HT1080 (cell line): ENCODE measurements at places on chromosomes 12 and 14.

GRCh38 chr14:29242755-29243754 lies 476.5 kb downstream of the FOXG1 start:
- peak; percentile 24 for DNase-seq

DNA sequence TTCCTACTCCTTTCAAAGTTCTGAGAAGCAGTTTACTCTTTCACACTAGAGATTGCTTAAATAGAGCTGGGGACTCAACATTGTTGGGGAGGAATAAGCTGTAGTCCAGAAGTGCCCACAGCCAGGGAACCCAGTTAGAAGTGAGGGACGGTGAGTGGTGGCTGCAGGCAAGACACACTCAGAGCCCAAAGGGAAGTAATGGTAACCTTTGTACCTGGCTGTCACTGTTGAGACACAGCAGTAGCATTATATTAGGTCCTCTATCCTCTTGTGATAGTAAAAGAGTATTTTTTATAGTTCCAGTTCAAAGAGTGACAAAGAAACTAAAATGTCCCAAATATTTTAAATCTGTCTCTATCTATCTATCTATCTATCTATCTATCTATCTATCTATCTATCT lies 263.3 kb downstream of the TTC6 start:
- DNase-seq = no peak

GRCh38 chr14:32472512-32473463 lies 143.7 kb downstream of the AKAP6 start:
- peak; percentile 71 for DNase-seq

GRCh38 chr12:31214626-31215517 lies 111.1 kb downstream of the SINHCAF start:
- DNase-seq = no peak

DNA sequence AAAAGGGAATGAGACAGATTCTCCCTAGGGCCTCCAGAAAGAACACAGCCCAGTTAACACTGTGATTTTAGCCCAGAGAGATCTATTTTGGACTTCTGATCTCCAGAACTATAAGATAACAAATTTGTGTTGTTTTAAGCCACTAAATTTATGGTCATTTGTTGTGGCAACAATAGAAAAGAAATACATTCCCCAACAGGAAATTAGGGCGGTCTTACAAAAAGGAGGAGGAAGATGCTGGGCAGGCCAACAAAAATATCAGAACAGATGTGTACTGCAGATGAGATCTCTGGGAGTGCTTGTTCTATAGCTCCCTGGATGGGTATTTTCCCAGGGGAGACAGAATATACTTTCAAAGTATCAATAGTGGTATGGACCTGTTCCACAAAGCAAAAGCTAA lies 32.0 kb upstream of the SOCS2 start:
- DNase-seq = no peak
